ENCODE measurements at places on chromosomes 3 and 15. TPM values are rescaled to one million over a fixed set of nuclear protein-coding genes. Genes with fewer than 3 reads are reported as not detected.

CSPG4 gene
- 6.0 TPM for total RNA-seq

GOLGA8K gene
- 0.14 TPM for total RNA-seq

ITPKA gene
- total RNA-seq = 0.44 TPM

DNA sequence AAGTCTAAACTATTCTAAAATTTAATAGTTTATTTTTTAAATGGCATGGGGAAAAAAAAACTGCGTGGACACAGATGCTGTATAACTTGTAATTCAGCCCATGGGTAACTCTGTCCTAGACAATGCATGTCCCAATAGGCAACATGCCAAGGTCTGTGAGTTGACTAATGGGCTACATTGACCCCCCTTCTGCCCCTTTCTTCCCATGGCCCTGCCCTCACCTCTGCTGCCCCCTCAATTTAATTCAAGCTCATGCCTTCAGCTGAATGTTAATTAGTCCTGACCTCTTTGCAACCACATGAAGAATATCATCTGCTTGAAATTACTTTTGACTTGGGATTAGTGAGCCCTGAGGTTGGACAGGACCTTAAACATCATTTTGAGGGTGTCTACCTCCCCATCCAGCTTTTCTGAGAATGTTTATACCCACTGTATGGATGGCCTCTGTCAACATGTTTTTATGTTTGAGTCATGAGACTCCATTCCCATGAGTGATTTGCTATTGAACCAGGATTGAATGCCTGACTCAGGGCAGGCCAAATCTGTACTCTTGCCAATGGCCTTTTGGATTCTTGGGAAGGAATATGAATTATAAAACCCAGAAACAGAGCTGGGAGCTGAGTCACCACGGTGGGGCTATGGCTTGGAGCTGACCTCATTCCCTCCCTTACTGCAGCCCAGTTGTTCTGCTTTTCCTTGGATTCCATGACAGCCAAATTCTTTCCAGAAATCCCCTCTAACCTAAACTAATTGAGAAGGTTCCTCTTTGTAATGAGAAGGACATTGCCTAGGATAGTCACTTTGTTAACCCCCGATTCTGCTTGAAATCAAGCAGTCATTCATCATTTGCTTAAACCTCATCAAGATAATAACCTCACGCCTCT lies 33.5 kb upstream of the PDE8A start:
- DNase-seq = peak; percentile 43

DNA sequence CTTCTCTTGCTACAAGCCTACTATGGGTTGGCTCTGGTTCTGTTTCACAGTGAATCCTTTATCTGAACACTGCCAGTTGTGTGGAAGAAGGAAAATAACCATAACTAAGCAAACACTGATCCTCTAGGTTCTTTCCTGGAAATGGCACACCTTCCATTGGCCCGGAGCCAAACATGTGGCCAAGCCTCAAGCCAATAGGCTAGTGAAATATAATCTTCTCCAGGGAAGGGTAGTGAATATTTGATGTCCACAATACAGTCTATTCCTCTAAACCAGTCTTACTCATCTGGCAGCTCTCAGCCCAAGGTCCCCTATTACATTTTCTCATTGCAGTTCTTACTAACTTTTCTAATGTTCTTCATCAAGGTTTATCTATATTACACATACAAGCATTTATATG lies 921.3 kb downstream of the TUSC7 start:
- no peak for DNase-seq

- no peak for DNase-seq
Measured at GRCh38 chr3:3531476-3531875, 267.8 kb upstream of the LRRN1 start.

- no peak for DNase-seq
Measured at GRCh38 chr15:82870727-82871320, 61.4 kb downstream of the WHAMM start.

DNA sequence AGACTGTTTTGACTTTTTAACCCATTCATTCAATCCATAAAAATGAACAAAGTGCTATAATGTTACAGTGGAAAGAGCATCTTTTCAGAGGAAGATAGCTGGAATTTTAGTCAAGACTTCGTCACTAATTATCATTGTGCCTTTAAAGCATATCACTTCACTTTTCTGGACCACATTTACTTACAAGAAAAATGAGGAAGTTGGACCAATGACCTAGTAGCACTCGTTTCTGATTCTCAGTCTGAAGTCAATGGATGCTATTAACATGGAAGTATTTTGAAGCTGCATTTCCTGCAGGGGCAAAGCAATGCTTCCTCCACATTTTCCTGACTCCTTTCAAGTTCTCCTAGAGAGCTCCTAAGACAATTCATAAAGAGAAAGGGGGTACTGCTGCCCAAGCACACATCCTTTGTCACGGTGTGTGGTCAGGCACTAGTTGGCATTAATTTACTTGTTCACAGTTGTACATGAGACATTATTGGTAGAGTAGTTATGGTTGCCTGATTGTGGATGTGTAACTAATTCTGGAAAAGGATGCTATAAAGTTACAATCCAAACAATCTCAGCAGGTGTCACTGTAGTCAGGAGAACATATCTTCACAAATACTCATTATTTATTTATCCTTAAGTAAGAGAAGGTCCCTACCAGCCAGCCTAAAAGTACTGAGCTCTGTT lies 1049.1 kb downstream of the FHIT start:
- no peak for DNase-seq

DNA sequence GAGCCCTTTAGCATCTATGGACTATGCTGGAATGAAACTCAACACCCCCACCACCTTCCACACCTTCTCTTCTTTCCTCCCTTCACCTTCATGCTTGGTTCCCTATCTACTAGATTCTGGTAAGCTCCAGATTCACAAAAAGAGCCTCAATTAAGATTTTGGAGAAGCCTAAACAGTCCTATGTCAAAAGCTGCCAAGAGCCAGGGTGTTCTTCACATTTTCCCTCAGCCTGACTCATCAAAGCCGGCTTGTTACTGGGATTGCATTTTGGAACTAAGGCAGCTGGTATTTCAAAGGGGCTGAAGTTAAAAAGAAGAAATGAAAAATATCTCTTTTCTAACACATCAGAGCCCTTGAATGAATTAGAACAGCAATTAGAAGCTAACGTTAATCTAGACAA lies 247.7 kb downstream of the MYRIP start:
- no peak for DNase-seq

DNA sequence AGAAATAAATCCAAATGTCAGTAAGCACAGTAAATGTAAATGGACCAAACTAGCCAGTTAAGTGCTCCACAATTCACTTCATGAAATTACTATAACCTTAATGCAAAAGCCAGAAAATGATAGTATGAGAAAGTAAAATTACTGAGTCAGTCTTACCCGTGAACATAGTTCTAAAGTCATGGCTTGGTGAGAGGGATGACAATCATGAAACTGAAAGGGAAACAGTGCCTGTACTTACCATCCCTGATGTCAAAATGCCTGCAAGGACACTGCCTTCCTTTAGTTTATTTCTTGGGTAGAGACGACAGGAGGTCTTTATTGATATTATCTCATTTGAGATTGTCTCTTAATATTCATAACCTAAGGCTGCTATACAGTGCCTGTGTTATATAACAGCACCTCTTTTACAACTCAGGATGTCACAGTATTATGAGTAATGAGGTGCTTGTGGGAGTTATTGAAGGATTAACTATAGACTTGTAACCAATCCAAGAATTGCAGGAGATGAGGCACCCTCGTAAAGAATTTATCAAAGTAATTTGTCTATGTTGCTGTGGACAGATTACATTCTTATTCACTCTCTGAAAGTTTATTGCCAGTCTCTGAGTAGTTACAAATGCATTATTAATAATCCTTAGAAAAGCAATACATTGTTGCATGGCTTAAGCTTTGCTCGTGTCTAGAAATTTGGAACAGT lies 142.9 kb upstream of the BFSP2 start:
- DNase-seq = peak; percentile 14

DNA sequence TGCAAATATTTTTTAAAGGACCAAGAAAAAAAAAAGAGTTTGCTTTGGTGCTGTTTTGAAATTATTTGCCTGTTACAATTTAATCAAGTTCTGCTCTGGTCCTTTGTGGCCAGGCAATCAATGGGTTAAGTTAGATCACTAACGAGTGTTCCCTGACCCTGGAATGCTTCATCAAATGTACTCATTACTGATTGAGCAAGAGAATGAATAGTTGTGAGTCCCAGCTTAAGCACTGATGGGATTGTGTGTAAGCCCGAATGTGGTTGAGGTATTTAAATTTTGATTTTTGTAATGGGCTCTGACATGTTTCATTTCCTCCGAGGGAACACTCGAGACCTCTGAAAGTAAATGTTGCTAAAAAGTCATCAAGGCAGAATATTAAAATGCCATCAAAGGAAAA lies 699.1 kb downstream of the MCTP2 start:
- DNase-seq = peak; percentile 75
